ENCODE measurements at places on chromosomes 11 and 22. TPM values are rescaled to one million over a fixed set of nuclear protein-coding genes. Genes with fewer than 3 reads are reported as not detected.

Gene DGCR6
- 2.9 TPM for total RNA-seq

DNA sequence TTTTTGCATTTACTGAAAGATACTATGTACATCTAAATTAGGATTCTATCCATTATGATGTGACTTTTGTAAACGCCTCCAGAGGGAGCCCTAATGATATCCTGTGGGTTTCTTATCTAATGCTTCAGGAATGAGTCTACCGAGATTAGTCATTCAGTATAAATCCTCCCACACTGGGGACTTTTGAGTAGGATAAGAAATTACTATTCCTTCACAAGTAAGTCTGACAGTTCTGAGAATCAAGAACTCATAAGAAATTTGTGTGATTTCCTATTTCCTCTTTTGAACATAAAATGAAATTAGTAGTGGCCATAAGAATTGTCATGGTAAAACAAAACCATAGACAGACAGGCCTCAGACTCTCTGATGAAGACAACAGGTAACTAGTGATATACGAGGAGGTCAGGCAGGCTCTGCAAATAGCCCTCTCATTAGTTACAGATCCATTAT, 10.0 kb upstream of the OR5M1 start:
- no peaks in the 10 kb centered on the region for H3K4me1 ChIP-seq
- H3K27me3 ChIP-seq: no peaks in the 10 kb centered on the region
- H3K36me3 ChIP-seq: no peaks in the 10 kb centered on the region
- H3K27ac ChIP-seq: no peak overlapping the region
- no peak for DNase-seq

Gene OR8H3
- not detected for total RNA-seq

DNA sequence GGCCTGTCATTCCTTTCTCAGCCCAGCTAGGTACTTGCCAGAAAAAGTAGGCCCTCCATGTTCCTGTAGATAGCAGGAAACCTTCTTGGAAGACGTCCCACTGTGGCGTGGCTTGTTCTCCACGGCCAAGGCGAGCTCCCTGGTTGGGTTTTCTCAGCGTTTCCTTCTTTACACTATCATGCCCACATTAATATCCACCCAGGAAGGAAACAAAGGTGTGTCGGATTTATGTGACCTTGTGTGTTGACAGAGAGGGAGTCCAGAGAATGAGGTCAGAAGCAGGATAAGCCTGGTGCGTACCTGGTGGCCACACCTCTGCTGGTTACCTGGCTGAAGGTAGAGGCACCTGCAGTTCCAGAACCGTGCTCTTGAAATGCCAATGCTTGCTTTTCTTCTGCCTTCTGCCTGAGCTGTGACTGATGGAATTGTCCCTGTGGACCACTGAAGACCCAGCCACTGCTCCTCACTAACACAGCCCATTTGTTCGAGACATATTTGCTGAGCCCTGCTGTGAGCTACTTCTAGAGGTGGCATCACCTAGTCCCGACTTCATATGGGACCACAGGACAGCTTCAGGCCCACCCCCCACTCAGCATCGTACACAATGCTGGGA, 7.9 kb downstream of the ASPHD2 start:
- no peaks in the 10 kb centered on the region for H3K4me1 ChIP-seq
- no peaks in the 10 kb centered on the region for H3K27me3 ChIP-seq
- no peaks in the 10 kb centered on the region for H3K36me3 ChIP-seq
- H3K27ac ChIP-seq: no peak overlapping the region
- H3K4me3 ChIP-seq: no peak overlapping the region
- no peak for DNase-seq

DNA sequence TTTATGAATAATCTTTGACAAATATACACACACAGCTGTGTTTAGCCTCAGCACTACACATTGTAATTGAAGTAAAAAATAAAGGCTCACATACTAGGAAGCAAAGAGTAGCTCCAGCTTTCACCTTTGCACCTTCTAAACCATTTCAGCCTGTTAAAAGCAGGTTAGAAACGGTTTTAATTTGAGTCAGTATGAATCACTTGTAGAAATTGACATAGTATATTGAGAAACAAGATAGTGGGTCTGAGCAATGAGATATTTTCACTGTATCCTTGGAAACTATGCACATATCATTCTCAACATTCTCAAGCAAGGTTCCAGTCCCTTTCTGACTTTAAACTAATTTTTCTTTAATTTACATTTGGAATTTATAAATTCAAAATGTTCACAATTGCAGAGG, 380.3 kb downstream of the AASDHPPT start:
- no peaks in the 10 kb centered on the region for H3K36me3 ChIP-seq
- H3K27ac ChIP-seq: no peak overlapping the region
- no peaks in the 10 kb centered on the region for H3K27me3 ChIP-seq
- DNase-seq: no peak
- no peak overlapping the region for H3K4me3 ChIP-seq
- H3K4me1 ChIP-seq: peaks cover 6% of the 10 kb centered on the region

DNA sequence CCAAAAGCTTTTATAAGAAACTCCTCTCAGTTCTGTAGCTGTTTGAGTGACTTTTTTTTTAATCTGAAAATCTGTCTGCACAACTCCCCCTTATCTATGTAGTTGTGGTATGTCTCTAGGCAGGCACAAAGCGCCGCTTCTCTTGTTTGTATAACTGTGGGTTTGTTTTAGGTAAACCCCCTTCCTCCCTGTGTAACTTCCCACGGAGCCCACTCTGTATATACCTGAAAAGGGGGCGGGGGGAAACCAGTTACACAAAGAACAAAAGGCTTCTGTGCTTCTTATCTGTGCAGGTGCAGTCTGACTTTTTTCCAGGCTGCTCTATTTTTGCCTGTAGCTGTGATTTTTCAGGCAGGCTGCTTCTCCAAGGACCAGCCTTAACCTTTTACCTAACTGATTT, 13.2 kb downstream of the OR10AG1 start:
- no peak overlapping the region for H3K4me3 ChIP-seq
- no peak for DNase-seq
- no peaks in the 10 kb centered on the region for H3K36me3 ChIP-seq
- no peaks in the 10 kb centered on the region for H3K27me3 ChIP-seq

Gene FAM227A
- 10.4 TPM for total RNA-seq

- no peak for DNase-seq
- H3K4me1 ChIP-seq: no peaks in the 10 kb centered on the region
- no peak overlapping the region for H3K27ac ChIP-seq
- no peaks in the 10 kb centered on the region for H3K36me3 ChIP-seq
- no peaks in the 10 kb centered on the region for H3K27me3 ChIP-seq
Measured at GRCh38 chr11:64591257-64592233, 525 bp downstream of the SLC22A12 start.

GRCh38 chr11:103849366-103849765, 187.1 kb upstream of the DDI1 start:
- no peaks in the 10 kb centered on the region for H3K4me1 ChIP-seq
- H3K36me3 ChIP-seq: no peaks in the 10 kb centered on the region
- H3K27ac ChIP-seq: no peak overlapping the region
- no peak for DNase-seq
